ENCODE measurements at places on chromosomes 3 and 15. TPM values are rescaled to one million over a fixed set of nuclear protein-coding genes. Genes with fewer than 3 reads are reported as not detected.

The CELSR3 gene
- 20.9 TPM for total RNA-seq

The DPPA2 gene
- not detected for total RNA-seq

The SPSB4 gene
- total RNA-seq, result 0.28 TPM

The SOX2 gene
- total RNA-seq, result not detected

The GRIP2 gene
- not detected for total RNA-seq

The AMIGO3 gene
- total RNA-seq, result 1.2 TPM

- DNase-seq, result no peak
Observed at GRCh38 chr3:153180860-153181372, 18.9 kb downstream of the RAP2B start.

GRCh38 chr15:89211678-89212170 is 9.7 kb downstream of the RLBP1 start:
- DNase-seq, result no peak

GRCh38 chr3:63442918-63443317 is 164.8 kb downstream of the SYNPR start:
- DNase-seq, result no peak

- no peak for DNase-seq
Observed at GRCh38 chr3:32257641-32258438, 19.4 kb downstream of the CMTM8 start.

DNA sequence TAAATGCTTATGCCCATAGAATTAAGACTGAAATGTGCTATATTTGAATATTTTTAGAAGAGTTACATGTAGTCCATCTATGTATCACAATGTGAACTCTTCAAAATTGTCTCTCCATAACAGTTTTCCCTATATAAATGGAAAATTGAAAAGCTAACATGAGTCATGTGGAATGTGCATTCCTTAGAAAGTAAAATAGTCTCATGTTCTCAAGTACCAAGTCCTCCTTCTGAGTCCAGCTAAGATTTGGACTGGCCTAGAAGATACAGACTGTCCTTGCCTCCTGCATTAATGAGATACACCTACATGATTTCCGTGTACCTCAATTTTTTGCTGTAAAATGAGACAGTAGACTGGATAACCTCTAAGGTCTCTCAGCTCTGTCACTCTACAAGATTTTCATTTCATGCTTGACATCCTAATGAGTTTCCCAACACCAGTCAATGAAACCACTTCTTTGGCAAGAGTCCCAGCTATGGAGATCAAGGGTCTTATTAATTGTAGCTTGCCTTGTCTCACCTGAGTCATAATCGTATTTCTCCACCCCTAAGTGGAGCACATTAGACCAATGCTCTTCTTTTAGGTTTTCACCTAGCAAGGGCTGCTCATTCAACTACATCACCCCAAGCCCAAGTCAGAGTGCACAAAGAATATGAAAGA is 350.6 kb upstream of the IL12A start:
- DNase-seq, result no peak

DNA sequence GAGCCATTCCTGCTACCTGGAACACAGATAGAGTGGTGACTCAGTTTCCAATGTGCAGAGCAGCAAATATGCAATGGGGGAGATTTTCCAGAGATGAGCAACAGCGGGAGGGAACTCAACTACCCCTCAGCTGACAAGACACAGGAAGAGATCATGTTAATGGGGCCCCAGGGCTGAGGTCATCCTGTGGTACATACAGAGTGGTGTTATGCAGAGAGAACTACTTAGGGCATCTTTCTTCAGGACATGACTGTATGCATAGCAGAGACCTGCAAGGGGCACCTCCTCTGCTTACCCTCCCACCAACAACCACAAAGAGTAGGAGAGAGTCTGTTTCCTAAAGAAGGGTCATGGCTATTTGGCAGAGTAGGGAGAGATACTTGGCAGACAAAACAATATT is 6.8 kb upstream of the TBC1D5 start:
- peak; percentile 80 for DNase-seq

DNA sequence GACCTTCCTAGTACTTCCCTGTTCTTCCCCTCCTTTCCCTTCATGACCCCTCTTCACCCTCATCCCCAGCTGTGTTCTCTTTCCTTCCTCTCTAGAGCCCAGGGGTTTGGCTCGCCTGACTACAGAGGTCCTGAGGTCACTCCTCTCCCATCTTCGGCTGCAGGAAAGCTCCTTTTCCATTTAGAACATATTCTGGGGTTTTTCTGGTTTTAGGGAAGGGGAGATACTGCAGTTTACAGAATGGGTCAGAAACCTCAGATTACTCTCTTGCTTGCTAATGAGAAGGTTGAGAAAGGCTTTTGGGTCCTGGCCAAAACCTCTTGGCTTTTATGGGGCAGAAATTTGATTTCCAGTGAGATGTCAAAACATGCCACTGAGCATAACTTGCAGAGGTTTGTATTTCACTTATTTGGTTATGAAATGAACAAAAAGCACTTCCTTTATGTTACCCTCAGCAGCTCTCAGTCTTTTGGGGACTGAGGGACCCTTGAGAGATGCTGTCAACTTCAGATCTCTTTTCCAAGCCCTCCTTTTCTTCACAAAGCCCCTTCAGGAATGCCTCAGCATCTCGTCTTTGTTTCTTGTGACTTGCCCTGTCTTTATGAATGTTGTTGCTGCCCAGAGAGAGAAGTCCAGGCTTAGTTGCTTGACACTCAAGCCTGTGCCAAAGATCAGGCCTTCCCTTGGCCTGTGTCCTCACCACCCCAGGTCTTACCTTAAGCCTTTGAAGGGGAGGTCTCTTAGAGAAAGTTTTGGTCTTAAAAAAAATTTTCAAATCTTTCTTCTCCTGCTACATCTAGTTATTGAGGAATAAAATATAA is 121.7 kb upstream of the TPM1 start:
- peak; percentile 29 for DNase-seq

- DNase-seq, result no peak
Observed at GRCh38 chr3:128011140-128011539, 41.1 kb upstream of the SEC61A1 start.

DNA sequence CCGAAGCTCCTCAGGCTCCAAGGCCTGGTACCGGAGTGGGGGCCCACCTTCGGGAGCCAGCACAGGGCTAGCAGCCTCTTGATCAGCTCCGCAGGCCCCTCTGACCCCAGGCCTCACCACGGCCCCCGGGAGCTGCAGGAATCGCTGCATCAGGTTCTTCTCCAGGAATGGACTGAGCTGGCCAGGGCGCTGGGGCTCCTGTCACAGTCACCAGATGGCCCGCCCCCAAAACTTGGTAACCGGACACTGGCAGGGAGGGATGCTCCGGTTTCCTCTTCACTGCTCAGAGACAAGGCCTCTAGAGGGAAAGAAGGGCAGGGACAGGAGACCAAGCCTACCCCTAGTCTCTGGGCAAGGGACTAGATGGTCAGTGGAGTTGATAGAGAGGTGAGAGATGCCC is 9.9 kb downstream of the AP3B2 start:
- no peak for DNase-seq

DNA sequence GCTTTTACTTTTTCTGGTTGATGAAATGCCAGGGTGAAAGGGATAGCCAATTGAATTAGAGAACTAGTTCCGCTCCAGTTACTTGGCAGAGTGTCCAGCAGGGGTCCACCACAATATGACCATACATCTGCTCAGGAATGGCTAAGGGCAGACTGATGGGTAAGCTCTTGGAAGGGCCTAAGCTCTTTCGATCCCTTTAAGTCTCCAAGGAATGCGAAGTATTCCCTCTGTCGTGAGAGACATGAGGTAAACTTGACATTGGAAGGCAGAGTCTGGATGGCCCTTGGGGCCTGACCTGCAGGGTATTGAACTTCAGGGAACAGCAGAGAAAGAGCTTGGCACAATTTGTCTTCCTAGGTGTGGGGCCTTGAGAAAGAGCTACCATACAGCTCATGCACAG is 805.8 kb downstream of the PLOD2 start:
- DNase-seq, result no peak

- no peak for DNase-seq
Observed at GRCh38 chr3:30933478-30934207, 39.2 kb upstream of the GADL1 start.

DNA sequence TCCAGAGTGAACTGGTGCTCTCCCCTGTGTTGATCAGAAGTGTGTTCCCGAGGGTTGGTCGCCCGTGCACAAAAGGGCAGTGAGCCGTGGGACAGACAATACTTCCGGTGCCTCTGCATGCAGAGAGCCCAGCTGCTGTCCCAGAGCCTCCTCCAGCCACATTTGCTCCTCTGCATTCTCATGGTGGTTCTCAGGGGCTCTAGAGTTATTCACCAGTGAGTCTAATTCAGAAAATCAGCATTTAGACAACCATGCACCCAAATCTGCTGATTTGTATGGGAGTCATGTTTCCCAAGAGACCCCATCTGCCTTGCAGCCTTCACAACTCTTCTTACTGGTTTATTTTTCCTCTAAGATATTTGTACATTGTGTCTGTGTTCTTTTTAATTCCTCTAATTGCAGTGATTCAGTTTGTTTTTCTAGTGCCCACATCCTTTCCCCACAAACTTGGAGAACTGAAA is 107.0 kb upstream of the SPRED1 start:
- DNase-seq, result no peak

GRCh38 chr15:91031796-91032195 is 9.4 kb upstream of the VPS33B start:
- DNase-seq, result no peak
